Stimulated activated CD4-positive, alpha-beta T cell treated with anti-CD3 and anti-CD28 coated beads, Interleukin-2, amount 100 ng/mL, for 24 hours (primary cell): ENCODE measurements at places on chromosomes 7 and 10.

DNA sequence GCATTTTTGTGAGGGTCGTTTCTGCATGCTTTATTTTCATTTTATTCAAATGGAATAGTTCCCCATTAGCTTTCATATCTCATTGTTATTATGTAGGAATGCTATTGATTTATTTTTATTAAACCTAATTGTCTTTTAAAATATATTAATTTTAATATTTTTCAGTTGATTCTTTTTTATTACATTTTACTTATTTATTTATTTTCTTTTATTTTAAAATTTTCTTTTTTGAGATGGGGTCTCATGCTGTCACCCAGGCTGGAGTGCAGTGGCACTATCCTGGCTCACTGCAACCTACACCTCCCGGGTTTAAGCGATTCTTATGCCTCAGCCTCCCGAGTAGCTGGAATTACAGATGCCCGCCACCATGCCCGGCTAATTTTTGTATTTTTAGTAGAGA, 7.4 kb upstream of the STK17A start:
- no peak for DNase-seq

GRCh38 chr10:121485436-121486139, 112.7 kb downstream of the FGFR2 start:
- no peak for DNase-seq

DNA sequence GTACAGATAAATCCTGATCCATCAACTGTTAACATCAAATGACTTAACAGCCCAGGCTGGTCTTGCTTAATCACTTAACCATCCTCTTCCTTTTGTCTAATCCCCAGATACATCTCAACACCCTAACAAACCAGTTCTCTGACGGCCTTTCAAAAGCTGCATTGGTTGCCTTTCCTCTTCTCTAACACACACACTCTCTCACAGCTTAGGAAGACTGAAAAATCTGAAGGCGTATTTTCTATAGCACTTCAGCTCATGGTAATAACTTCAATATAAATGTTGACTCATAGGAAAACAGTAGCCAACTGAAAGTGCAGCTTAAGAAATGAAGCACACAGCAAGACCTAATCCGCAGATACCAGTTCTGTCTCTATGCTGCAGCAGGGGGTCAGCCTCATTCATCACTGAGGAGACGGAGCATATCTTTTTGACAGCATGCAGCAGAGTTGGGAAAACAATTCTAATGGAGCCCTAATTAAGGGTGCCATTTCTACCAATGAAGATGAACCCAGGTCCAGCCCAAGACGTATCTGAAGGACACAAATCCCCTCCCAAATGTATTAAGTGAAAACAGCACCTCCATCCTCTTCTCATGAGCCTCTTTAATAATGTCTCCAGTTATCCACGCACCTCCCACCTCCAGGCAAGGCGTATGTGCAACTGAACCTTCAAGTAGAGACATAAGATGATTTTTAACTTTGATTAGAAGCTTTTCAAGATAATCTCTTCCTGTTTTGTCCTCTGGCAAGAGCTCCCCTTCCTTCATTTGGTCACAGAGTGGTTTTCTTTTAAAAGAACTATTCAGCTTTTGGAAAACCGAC, 211.7 kb upstream of the NFE2L3 start:
- no peak for DNase-seq

- no peak for DNase-seq
Measured at GRCh38 chr7:95376632-95377400, 19.4 kb downstream of the PON3 start.

DNA sequence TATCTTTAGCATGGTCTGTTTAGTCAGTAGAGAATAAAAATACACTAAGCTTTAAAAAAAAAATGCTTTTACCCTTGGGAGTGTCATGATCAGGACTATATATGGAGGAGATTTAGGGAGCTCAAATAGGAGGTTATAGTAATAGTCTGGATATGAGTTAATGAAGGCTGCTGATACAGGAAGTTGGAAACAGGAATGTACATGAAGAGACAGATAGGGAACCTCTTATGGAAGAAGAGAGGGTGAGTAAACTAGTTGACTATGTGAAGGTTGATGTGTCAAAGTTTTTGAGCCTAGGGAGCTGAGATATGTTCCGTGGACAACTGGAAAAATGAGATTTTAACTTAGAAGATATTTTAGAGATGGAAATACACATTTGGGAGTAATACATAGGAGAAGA, 472.0 kb upstream of the FZD8 start:
- DNase-seq, result no peak

GRCh38 chr7:70634610-70635068, 497.3 kb upstream of the GALNT17 start:
- no peak for DNase-seq

GRCh38 chr10:107557916-107558315, 393.4 kb upstream of the SORCS1 start:
- no peak for DNase-seq
